Spinal cord (tissue), 10 donors: ENCODE measurements at places on chromosomes 16 and 17.
A peak's percentile ranks its signal among the peaks of the same experiment; 100 is the strongest.

DNA sequence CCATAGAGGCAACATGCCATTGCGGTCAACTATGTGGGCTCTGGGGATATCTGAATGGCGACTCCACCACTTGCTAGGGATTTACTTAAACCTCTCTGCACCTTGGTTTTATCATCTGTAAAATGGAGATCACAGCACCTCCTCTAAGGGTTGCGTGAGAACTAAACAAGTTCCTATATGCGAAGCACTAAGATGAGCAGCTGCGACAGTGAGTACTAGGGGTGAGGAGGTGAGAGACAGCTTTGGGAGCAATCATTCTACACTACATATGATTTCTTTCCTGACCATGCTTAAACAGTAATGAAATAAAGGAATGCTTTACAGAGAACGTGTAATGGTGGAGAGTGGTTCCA, 61.4 kb downstream of the CREBBP start:
- no peak overlapping the region for H3K27ac ChIP-seq
- H3K27me3 ChIP-seq, result no peaks in the 10 kb centered on the region
- no peaks in the 10 kb centered on the region for H3K36me3 ChIP-seq
- no peak overlapping the region for H3K4me3 ChIP-seq

DNA sequence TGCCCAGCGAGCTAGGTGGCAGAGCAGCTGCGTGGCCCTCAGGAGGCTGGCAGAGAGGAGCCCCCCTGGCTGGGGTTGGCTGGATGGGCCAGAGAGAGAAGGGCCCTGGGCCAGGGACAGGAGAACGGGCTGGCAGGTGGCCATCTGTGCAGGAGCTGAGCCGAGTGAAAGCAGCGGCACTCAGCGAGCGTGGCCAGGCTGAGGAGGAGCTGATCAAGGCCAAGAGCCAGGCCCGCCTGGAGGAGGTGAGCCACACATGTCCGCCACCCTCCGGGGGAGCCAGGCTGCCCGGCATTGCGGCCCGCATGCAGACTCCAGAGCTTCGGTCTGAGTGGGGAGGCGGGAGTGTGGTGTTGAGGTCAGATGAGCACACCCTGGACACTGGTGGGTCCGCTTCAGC, 2.1 kb upstream of the RAC3 start:
- H3K4me1 ChIP-seq, result peaks cover 56% of the 10 kb centered on the region
- H3K27ac ChIP-seq, result no peak overlapping the region
- no peak overlapping the region for H3K4me3 ChIP-seq
- H3K36me3 ChIP-seq, result peaks cover 82% of the 10 kb centered on the region

DNA sequence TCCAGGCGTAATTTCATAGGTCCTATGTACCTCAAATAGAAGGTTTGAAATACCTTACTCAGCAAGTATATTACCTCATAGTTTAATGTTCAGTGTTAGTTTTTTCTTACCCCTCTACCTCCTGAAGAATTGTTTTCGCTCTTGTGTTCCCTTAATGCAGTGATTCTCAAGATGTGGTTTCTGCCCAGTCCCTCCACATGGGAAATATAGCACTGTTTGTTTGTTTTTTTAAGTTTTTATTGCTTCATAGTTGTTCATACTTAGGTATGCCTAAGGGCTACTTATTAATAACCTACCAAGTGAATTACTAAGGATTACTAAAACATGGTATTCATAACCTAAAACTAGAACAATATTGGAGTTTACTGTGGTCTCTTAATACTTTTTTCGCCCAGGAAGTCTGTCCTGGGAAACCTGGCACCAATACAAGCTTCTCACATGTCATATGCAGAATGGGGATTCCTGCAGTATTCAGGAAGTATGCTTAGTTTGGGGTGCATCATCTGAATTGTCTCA, 5.0 kb downstream of the RSPRY1 start:
- no peak for DNase-seq
- peaks cover 11% of the 10 kb centered on the region for H3K4me1 ChIP-seq
- no peaks in the 10 kb centered on the region for H3K27me3 ChIP-seq
- H3K27ac ChIP-seq, result no peak overlapping the region
- no peak overlapping the region for H3K4me3 ChIP-seq
- peaks cover 10% of the 10 kb centered on the region for H3K36me3 ChIP-seq

DNA sequence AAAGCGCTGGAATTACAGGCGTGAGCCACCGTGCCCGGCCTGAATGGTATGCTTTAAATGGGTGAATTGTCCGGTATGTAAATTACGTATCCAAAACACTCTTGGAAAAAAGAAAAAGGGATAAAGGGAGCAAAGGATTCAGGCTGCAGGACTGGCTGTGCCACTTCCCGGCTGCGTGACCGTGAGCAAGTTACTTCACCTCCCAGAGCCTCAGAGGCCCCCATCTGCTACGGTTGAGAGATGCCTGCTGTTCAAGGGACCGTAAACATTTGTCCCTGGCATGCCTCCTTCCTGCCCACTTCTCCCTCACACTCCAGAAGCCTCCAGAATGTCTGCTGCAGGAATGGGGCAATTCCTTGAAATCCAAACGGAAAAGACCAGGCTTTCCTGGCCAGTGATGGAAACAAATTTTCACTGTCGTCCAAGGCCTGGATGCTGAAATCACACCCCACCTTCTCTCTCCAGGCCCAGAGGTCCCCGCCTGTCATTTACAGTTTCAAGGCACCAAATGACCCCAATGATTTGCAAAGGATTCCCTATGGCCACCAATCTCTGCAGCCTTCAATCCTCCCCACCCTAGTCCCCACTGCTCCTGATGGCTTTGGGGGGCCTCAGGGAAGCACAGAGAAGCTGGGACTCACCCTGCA, 22.9 kb upstream of the LITAF start:
- H3K4me1 ChIP-seq, result peaks cover 14% of the 10 kb centered on the region
- H3K36me3 ChIP-seq, result no peaks in the 10 kb centered on the region
- peak overlapping the region; percentile 67 for H3K27ac ChIP-seq
- H3K27me3 ChIP-seq, result no peaks in the 10 kb centered on the region
- DNase-seq, result no peak
- H3K4me3 ChIP-seq, result no peak overlapping the region

- H3K4me1 ChIP-seq, result no peaks in the 10 kb centered on the region
- no peak overlapping the region for H3K4me3 ChIP-seq
- no peaks in the 10 kb centered on the region for H3K27me3 ChIP-seq
- DNase-seq, result no peak
- H3K36me3 ChIP-seq, result no peaks in the 10 kb centered on the region
Observed at GRCh38 chr17:46072998-46073397, 73.9 kb downstream of the STH start.

- H3K27ac ChIP-seq, result no peak overlapping the region
- no peak for DNase-seq
- no peaks in the 10 kb centered on the region for H3K4me1 ChIP-seq
Observed at GRCh38 chr17:16298140-16298662, 55.1 kb downstream of the CENPV start.

DNA sequence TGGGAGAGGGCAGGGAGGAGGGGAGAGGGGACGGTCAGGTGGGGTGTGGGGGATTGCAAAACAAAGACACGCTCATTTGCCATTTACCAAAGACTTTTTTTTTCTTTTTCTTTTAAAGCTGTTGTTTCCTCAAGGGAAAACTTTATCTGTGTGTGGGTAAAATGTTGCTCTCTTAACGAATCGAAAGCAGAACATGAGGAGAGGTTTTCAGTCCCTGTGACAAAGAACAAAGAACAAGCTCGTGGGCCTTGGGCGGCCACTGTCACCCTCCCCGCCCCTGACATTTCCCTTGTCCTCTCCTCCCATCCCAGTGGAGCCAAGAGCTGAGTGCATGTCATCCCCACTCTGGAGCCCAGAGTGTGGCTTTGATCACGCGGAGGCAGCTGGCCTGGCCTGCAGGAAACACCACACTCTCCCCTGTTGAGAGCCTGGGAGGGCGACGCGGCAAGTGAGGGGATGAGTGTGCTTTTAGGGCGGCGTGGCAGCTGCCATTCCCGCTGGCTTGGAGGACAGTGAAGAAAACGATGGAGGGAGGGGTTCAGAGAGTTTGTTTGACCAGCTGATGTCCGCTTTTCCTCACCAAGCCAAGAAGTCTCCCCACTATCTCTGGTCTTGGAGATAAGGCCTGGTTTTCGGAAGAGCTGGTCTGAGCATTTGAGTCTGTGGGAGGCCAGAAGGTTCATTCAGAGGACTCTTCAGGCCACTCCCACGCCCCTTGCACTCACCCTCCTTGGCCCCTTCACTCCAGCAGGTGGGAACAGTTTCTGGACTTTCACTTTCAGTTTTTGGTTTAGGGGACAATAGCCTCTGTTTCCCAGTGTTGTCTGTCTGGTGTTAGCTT, 11.4 kb downstream of the CCR7 start:
- DNase-seq, result no peak
- no peaks in the 10 kb centered on the region for H3K36me3 ChIP-seq
- no peak overlapping the region for H3K4me3 ChIP-seq
- H3K4me1 ChIP-seq, result peaks cover 73% of the 10 kb centered on the region
- no peaks in the 10 kb centered on the region for H3K27me3 ChIP-seq
- peak overlapping the region; percentile 79 for H3K27ac ChIP-seq

DNA sequence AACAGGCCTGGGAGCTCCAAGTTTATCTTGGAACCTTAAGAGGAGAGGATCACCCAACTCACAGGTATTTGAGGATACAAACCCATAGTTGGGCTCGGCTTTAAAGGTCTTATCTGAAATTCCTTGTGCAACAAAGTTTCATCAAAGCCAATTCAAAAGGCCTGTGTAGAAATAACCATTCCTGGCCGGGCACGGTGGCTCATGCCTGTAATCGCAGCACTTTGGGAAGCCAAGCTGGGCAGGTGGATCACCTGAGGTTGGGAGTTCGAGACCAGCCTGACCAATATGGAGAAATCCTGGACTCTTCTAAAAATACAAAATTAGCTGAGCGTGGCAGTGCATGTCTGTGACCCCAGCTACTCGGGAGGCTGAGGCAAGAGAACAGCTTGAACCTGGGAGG, 28.7 kb downstream of the C16orf54 start:
- H3K4me1 ChIP-seq, result no peaks in the 10 kb centered on the region
- no peak overlapping the region for H3K4me3 ChIP-seq
- H3K27ac ChIP-seq, result no peak overlapping the region
- H3K27me3 ChIP-seq, result no peaks in the 10 kb centered on the region

GRCh38 chr17:3754458-3755334, 31.0 kb downstream of the HASPIN start:
- no peak overlapping the region for H3K4me3 ChIP-seq
- no peaks in the 10 kb centered on the region for H3K27me3 ChIP-seq
- DNase-seq, result no peak
- no peaks in the 10 kb centered on the region for H3K36me3 ChIP-seq
- H3K4me1 ChIP-seq, result peaks cover 12% of the 10 kb centered on the region

DNA sequence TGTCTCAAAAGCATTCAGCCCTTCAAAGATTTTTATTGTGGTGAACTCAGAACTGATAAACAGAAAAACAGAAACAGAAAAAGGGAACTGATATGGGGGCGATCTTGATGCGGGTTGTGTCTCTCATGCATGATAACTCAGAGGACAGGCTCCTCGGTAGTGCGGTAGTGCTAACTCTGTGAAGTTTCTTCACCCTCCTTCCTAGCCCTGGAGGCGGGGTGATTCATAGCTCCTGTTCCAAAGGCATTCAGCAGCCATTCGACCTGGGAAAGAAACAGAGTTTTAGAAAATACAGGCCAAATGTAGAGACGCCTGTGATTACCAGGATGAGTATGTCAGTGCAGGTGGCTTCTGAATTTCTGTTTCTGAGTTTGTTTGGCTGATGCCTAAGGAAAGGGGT, 5.5 kb upstream of the MAF start:
- no peak for DNase-seq
- H3K4me1 ChIP-seq, result peaks cover 18% of the 10 kb centered on the region
- peaks cover 10% of the 10 kb centered on the region for H3K27me3 ChIP-seq
- H3K27ac ChIP-seq, result no peak overlapping the region
- no peak overlapping the region for H3K4me3 ChIP-seq
- no peaks in the 10 kb centered on the region for H3K36me3 ChIP-seq

GRCh38 chr17:1720856-1721386, 3.6 kb upstream of the WDR81 start:
- H3K27me3 ChIP-seq, result no peaks in the 10 kb centered on the region
- H3K4me1 ChIP-seq, result peaks cover 42% of the 10 kb centered on the region
- peaks cover 8% of the 10 kb centered on the region for H3K36me3 ChIP-seq
- no peak overlapping the region for H3K4me3 ChIP-seq
- peak; percentile 74 for DNase-seq

- no peak overlapping the region for H3K27ac ChIP-seq
- H3K36me3 ChIP-seq, result no peaks in the 10 kb centered on the region
- no peaks in the 10 kb centered on the region for H3K27me3 ChIP-seq
Observed at GRCh38 chr17:8606401-8606800, 24.1 kb downstream of the MYH10 start.

DNA sequence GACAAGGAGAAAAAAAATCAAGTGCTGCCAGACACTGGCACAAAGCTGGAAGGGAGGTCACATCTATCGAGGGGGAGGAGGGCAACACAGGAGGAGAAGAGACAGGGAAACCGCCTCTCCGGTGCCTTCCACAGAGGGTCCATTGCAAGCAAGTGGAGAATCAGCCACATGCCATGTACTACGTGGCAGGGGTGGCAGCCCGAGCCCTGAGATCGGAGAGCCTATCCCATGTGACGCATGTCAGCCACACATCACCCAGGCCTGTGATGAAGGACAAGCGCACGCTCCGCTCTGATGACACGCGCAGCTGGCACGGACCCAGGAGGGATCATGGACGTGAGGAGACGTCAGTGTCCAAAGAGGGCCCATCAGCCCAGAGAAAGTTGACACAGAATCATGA, 30.1 kb downstream of the ADCY9 start:
- peaks cover 11% of the 10 kb centered on the region for H3K36me3 ChIP-seq
- H3K4me1 ChIP-seq, result peaks cover 22% of the 10 kb centered on the region
- no peak overlapping the region for H3K4me3 ChIP-seq
- H3K27me3 ChIP-seq, result no peaks in the 10 kb centered on the region
- DNase-seq, result no peak

GRCh38 chr16:4301968-4302367, 13.9 kb upstream of the GLIS2 start:
- no peak overlapping the region for H3K27ac ChIP-seq
- no peak for DNase-seq
- no peak overlapping the region for H3K4me3 ChIP-seq
- H3K36me3 ChIP-seq, result peaks cover 5% of the 10 kb centered on the region
- peaks cover 18% of the 10 kb centered on the region for H3K4me1 ChIP-seq

GRCh38 chr16:68590201-68590994, 51.3 kb downstream of the ZFP90 start:
- peak; percentile 31 for DNase-seq
- H3K4me1 ChIP-seq, result peaks cover 9% of the 10 kb centered on the region
- H3K27ac ChIP-seq, result no peak overlapping the region
- peaks cover 2% of the 10 kb centered on the region for H3K36me3 ChIP-seq
- no peak overlapping the region for H3K4me3 ChIP-seq
- H3K27me3 ChIP-seq, result no peaks in the 10 kb centered on the region

- H3K4me3 ChIP-seq, result no peak overlapping the region
- H3K27me3 ChIP-seq, result no peaks in the 10 kb centered on the region
- no peak overlapping the region for H3K27ac ChIP-seq
- DNase-seq, result no peak
- peaks cover 12% of the 10 kb centered on the region for H3K36me3 ChIP-seq
Observed at GRCh38 chr16:68920349-68920748, 77.0 kb downstream of the TANGO6 start.

DNA sequence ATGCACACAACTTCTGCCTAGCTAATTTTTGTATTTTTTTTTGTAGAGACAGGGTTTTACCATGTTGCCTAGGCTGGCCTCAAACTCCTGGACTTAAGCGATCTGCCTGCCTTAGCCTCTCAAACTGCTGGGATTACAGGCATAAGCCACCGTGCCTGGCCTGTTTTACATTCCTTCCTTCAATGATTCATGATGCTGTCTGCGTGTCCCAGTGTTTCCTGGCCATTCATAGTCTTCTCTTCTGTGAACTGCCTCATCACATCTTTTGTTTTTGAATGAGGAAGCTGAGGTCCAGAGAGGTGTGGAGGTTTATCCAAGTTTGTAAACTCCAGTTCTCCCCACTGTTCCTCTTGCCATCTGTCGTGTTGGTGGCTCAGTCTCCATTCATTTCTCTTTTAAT, 64.5 kb upstream of the MED9 start:
- no peak for DNase-seq
- peaks cover 24% of the 10 kb centered on the region for H3K4me1 ChIP-seq
- no peaks in the 10 kb centered on the region for H3K36me3 ChIP-seq
- H3K27me3 ChIP-seq, result peaks cover 3% of the 10 kb centered on the region
- H3K27ac ChIP-seq, result no peak overlapping the region
